Naive B cell (primary cell): ENCODE measurements at places on chromosomes 5 and 9. TPM values are rescaled to one million over a fixed set of nuclear protein-coding genes. Genes with fewer than 3 reads are reported as not detected.

DNA sequence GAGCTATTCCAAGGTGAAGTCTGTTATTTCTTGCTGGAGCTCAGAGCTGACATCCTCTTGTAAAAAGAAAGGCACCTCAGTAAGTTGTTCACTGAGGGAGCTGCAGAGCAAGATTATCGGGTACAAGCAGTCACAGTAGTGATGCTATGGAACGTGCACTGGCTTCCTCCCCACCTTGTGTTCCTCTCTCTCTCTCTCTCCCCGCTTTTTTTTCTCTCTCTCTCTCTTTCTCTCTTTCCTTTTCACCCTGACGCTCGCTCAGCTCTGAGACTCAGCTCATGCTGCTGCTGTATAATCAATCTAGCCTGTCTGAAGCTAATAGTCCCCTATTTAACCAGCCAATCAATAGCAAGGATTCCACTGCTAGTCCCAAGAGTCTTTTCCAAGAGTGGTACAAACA, 587.6 kb upstream of the CDH18 start:
- no peak for DNase-seq

GRCh38 chr9:21862871-21863270, 60.4 kb downstream of the MTAP start:
- DNase-seq = no peak

- DNase-seq = no peak
These were observed 67.9 kb upstream of the ZNF462 start for GRCh38 chr9:106795031-106795430.

DNA sequence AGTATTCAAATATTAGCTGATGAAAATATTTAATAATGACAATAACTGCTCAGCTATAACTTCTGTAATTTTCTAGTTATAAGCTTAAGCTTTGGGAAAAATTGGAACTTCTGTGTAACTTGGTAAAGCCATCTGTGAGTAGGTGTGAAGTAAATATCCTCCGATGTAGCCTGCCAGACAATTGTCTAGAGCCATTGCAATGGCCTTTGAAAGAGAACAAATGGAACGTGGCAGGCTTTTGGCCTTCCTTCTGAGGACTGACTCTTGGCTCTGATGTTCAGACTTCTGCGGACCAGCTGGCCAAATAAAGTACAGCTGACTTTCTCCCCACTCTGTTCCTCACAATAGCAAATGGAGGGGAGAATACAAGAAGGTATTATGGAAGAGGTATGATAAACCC, 203.4 kb upstream of the NMUR2 start:
- no peak for DNase-seq

GRCh38 chr5:143355710-143356109, 47.8 kb downstream of the NR3C1 start:
- no peak for DNase-seq

DNA sequence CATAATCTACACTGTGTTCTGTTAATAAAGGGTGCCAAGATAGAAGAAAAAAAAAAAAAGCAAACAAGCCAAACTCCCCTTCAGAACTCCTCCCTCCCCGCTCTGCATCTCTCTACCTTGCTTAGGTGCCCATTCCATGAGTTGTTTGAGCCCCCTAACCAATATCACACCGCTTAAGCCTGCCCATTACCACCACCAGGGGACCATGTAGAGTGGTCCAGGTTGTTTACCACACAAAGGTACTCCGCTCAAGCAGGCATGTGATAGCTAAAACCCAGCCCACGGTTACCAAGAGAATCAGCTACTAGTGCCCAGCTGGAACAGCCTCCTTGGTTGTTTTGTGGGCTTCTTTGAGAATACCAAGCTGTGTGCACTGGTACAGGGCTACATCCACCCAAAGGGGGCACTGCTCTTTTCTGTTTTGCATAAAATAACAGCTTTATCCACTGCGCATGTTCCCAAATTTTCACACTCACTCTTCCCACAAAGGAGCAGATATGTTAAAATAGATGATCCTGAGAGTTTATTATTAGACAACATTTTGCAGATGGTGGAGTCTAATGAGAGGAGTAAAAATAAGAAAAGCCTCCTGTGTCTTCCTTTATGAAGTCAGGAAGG, 304.1 kb downstream of the DEPDC1B start:
- no peak for DNase-seq

GRCh38 chr5:33810491-33811120, 81.2 kb downstream of the ADAMTS12 start:
- no peak for DNase-seq

- DNase-seq = no peak
These were observed 144.6 kb downstream of the CACNA1B start for GRCh38 chr9:138022121-138022741.

DNA sequence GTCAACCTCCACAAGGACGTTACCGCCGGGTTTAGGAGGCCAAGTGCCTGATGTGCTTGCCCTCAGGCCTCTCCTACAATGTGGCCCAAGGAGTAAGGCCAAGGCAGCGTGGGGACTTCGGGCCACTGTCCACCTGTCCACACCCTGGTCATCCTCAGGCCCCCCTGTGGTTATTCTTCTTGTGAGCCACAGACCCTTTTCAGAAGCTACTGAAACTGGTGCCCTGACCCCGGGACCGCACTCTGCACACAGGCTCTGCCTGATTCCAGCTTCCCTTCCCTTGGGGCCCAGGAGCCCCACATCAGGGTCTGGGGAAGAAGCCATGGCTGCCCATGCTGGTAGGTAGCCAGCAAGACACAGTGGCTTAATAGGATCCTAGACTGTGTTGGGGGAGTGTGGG, 128.8 kb downstream of the OLFM1 start:
- DNase-seq = no peak

DNA sequence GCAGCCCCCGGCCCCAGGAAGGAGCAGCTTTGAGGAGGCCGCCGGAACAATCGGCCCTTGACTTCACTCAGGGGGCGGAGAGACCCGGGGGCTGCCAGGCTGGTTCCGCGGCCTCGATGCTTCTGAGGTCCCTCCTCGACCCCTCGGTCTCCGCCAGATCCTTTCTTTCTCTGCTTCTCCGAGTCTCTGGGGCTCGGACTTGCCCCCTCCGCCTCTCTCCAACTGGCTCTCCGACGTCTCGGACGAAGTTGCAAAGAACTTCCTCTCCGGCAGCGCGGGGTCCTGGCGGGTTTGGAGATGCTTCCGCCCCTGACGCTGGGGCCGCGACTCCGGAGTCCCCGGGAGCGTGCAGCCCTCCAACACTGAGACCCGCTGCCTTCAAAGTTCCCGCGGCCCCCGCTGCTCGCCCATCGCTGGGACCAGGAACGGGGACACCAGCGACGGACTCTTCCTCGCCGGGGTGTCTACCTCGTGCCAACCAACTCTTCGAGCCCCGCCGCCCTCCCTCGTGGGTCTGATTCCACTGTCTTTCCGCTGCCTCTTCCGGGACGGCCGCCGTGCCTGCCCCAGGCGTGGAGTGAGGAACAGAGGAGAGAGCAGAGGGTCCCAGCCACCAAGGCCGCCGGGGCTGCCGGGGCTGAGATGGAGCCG, 7.0 kb downstream of the PAX5 start:
- no peak for DNase-seq

- no peak for DNase-seq
These were observed 103.9 kb upstream of the IFNE start for GRCh38 chr9:21585756-21586752.

DNA sequence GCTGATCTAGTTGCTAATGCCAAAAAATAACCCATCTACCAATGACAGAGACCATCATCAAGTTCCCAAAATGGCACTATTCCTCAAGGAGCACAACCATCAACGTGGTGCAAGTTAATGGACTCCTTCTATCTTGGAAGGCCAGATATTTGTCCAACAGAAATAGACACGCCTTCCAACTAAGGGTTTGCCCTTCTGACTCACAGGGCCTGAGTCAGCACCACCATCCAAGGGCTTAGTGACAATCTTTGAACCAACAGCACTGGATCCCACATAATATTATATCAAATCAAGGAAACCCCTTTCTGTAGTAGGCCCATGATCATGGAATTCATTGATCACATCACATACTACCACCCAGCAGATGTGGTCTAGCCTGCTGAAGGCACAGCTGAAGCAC, 84.3 kb downstream of the MED27 start:
- no peak for DNase-seq

GRCh38 chr5:173998531-173998930, 9.6 kb downstream of the C5orf47 start:
- DNase-seq = no peak

DNA sequence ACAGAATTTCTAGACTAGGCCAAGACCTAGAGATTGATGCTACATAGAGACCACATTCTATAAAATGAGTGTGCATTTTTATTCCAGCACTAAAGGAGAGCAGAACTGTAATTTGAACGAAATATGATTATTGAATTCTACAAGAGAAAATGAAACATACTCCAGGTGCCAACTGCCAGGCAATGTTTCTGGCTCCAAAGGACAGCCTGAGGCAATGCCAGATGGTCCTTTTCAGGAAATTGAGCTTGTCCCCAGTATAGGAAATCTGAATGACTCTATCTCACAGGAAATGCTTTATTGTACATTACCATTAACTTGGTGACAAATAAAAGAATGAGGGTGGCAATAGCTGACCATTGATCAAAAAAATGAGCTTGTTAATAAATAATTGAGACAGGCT, 28.8 kb upstream of the RASGRF2 start:
- no peak for DNase-seq

DNA sequence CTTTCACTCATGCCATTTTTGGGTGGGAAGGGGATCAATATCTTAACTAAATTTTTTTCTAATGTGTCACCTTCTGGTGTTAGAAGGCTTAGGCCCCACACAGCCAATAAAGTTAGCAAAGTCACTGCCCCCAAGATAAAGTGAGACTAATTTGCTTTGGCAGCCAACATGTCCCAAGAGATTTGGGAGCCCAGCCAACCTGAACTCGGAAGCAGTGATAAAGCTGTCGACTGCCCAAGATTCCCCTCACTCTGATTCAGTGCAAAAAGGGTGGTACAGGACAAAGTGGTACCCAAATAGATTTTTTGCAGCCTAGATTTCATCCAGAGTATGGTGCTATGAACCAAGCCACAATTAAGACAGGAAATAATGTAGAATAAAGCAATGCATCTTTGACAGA, 572.5 kb upstream of the ARRDC3 start:
- DNase-seq = no peak

DNA sequence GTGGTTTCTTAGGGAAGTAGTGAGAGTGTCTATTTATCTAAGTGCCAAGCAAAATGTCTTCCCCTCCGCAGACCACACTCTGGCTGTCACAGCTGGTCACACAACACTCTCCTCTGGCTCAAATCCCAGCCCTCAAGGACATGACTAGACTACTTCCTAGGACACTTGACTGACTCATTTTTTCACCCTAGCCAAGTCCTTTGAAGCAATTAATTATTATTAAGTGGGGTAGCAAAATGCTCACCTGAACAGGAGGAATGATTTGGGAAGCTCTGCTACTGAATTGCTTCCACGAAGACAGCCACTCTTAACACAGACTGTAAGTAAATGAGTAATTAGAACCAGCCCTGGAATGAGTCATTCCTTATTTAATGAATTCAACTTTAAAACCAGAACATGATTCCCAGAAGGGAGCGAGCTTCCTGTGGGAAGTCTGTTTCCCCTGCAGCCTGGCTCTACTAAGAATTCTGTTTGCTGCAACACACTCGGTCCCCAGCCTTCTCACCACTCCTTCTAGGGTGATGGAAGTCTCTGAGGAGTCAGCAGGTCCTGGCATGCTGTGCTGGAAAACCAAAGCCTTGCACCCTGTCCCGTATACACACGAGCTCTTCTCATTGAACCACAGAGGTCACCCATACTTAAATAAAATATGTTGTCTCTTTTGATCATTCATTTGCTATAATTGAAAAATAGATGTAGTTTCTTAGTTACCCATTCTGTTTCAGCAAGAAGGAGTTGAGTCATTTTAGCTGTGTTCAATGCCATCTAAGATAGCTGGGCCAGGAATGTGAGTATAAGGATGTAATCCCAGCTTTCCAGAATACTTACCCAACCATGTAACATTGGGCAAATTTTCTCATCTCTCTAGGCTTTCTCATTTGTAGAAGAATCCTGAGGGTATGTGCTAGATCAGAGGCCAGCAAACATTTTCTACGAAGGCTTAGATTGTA, 218.6 kb upstream of the RASEF start:
- DNase-seq = no peak

DNA sequence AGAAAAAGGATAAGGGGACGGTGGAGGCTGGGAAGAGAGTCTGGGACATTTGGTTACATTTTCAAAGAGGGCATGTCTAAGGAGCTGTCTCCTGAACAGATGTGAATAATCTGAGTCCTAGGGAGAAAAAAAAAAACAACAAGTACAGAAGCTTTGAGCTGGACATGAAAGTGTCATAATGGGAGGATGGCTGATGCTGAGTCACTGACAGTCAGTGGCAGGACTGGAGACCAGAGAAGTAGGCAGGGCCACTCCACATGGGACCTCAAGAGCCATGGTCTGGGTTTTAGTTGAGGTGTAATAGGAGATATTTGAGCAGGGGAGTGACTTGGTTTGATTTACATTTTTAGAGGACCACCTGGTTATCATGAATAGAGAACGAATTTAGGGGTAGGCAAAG, 70.6 kb downstream of the DPYSL3 start:
- DNase-seq = no peak

DNA sequence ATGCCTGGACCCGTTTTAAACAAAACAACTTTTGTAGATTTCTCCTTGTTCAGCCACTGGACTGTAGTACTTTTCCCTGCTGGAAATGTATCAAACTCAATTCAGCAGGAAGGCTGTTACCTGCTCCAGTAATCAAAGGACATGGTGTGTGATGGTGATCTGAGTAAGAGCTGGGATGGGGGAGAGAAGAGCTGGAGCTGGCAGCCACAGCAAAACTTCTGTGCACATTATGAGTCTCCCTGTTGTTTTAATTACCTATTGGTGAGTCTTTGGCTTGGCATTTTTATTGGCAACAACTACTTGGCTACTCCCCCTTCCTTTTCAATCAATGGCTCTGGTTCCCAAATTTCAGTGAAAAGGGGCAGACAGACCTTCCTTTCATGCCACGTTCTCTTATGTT, 9.7 kb downstream of the NREP start:
- no peak for DNase-seq

- no peak for DNase-seq
These were observed 42.8 kb upstream of the IL6ST start for GRCh38 chr5:56037531-56038010.

DNA sequence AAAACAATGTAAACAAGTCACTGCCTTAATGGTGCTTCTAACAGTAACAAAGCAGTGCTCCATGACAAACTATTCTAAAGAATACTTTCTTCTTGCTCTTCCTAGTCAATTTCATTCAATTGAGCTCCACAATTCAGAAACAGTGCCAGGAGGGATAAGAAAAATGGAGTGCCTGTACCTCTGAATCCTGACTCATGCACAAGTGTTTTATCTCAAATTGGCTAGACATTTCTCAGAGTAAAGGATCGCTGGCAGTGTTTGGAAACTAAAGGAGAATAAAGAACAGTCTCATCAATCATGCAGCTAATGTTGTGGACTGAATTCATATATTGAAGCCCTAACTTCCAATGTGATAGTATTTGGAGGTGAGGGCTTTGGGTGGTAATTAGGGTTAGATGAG, 27.6 kb downstream of the SLC25A51 start:
- DNase-seq = no peak

- DNase-seq = no peak
These were observed 66.2 kb upstream of the CACNA1B start for GRCh38 chr9:137811283-137811870.

RAD1 gene
- 22.8 TPM for polyA plus RNA-seq

DOCK8 gene
- polyA plus RNA-seq = 63.6 TPM

C6 gene
- not detected for polyA plus RNA-seq

ATG10 gene
- 5.1 TPM for polyA plus RNA-seq

CARTPT gene
- not detected for polyA plus RNA-seq

PCDHA1 gene
- polyA plus RNA-seq = not detected
